ENCODE measurements at places on chromosomes 7 and 10.

DNA sequence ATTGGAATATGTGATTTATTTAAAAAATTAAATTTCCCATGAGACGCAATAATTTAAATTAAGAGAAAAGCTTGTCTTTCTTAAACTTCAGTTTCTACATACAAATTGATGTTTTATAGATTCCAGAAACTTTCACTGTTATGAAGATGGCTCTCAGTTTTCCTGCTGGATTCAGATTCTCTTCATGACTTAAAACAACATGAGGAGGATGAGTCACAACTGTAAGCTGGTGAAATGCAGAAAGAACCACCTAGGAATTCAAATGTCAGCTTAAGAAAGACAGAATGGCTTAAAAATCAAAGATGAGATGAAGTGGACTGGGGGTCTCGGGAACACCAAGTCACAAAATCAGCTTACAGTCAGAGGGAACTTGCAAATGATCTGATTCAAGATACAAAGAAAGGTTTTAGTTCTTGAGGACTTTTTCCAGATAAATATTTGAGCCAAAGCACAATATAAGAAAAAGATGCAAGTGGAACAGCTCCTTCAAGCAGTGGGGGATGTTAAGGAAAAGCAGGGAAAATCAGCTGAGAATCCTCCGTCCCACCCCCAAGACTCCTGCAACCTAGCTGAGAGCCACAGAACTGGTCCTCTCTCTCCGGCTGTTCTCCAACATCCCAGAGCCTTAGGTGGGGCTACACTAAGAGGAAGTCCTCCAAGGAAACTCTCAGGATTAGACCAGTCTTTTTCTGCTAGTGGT is 279.8 kb downstream of the KCNMA1 start:
- no peak for DNase-seq

- DNase-seq: no peak
These were observed 266.7 kb downstream of the RNLS start for GRCh38 chr10:88316292-88316861.

- no peak for DNase-seq
These were observed at the start of gene PRSS2 for GRCh38 chr7:142770661-142771352. PRSS2 (plus strand) TSS chr7:142770970; CDS start chr7:142770983, 13 bp downstream.

DNA sequence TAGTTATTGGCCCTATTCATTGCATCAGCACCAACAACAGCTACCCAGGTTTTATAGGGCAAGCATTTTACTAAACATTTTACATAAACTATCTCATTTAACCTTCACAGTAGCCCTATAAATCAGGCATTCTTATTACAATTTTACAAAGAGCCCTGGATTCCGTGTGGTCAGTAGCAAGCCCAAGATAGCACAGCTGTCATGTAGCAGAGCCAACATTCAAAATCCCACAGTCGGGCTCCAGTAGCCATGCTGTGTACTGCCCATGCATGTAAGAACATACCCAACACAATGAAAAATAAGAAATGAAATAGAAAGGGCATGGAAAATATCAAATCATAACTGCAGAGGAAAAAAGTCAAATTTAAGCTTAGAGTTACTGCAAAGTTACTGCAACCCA is 102.3 kb downstream of the NPSR1 start:
- no peak for DNase-seq

GRCh38 chr10:111579473-111579872 is 502.6 kb downstream of the ADRA2A start:
- no peak for DNase-seq

GRCh38 chr7:3267966-3268690 is 32.9 kb upstream of the SDK1 start:
- no peak for DNase-seq

GRCh38 chr7:133950855-133951254 is 176.3 kb upstream of the LRGUK start:
- no peak for DNase-seq

- no peak for DNase-seq
These were observed 276.9 kb downstream of the BAMBI start for GRCh38 chr10:28954211-28954610.

- DNase-seq: no peak
These were observed 260.3 kb downstream of the AHR start for GRCh38 chr7:17558558-17559332.

DNA sequence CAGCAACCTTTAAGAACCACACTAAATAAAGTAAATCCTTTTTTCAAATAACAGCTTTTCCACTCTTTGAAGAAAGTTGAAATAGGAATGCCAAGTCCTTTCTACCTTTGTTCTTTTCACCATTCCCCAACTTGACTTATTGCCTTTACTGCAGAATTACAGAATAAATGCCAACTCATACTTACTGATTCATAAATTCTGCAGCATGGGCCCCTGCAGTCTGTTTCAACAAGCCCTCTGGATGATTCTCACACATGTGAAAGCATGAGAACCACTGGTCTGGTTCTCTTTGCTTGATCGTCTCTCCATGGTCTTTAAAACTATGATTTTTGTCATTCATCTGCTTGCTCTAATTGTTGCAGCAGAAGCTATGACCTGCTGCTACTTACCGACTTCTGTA is 56.1 kb downstream of the HACD1 start:
- DNase-seq: no peak

DNA sequence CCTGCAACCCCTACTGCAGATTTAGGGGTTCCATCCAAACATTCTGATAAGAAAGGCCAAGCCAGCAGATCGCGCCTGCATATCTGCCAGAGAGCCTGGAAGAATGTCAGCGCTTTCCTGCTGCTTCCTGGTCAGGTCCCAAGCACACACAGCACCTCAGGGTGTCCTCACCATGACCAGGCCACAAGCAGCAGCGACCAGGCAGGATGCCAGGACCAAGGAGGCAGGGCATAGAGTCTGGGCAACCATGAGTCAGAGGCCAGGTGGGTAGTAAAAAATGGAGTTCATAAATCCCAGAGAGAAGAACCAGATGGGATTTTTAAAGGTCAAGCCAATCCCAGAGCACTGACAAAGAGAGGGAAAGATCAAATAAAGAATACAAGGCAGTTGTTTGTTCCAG is 5.5 kb upstream of the FAM131B start:
- no peak for DNase-seq

- DNase-seq: no peak
These were observed 491.3 kb downstream of the RPS24 start for GRCh38 chr10:78524941-78525340.

DNA sequence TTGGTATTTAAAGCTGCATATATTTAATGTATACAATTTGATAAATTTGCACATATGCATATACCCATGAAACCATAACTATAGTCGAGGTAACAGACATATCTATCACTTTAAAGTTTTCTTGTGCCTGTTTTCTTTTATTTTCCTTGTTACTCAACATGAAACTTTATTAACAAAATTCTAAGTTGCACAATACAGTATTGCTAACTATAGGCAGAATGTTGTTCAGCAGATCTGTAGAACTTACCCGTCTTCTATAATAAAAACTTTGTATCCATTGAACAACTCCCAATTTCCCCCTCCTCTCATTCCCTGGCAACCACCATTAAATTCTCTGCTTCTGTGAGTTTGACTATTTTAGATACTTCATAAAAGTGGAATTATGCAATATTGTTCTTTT is 404.6 kb upstream of the KCND2 start:
- DNase-seq: no peak
